ENCODE measurements at places on chromosomes 3 and 15.

- no peak for DNase-seq
Measured at GRCh38 chr3:58325525-58325992, 7.1 kb upstream of the PXK start.

DNA sequence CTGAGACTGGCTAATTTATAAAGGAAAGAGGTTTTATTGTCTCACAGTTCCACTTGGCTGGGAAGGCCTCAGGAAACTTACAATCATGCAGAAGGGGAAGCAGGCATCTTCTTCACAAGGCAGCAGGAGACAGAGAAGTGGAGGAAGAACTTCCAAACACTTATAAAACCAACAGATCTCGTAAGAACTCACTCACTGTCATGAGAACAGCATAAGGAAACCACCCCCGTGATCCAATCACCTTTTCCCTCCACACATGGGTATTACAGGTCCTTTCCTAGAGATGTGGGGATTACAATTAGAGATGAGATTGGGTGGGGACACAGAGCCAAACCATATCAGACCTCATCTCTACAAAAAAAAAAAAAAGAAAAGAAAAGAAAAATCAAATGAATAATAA is 25.7 kb downstream of the CGGBP1 start:
- no peak for DNase-seq

GRCh38 chr15:47184003-47184907 is 533.0 kb upstream of the SEMA6D start:
- DNase-seq, result no peak

DNA sequence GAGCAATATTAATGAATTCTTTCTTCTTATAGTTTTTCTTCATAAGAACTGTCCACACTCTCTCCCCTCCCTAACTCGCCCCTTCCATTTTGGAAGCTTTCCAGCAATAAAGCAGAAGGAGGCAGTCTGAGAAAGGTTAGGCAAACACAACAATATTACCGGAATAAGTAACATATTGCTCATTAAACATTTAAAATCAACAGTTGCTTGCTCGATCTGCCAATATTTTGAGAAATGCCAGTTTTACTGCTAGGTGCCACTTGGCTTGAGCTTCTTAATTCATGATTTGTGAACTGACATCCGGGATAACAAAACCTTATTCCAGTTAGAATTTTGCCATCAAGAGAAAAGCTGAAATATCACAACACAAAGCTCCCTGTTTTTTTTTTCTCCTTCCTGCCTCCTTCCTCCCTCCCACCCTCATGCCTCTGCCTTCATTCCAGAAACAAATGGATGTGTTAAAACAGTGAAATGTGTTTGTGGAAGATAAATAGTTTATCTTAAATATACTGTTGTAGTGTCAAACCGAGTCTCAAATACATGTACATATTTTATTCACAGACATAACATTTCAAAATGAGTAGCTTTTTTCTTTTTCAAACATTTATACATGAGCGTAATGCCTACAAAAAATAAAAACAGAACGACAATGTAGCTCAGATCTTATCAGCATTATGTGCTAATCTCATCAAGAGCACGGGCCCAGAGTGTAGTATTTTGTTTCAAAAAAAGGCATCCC is 253.7 kb downstream of the GAP43 start:
- DNase-seq, result no peak

GRCh38 chr3:37135561-37135960 is 38.8 kb downstream of the LRRFIP2 start:
- DNase-seq, result no peak

DNA sequence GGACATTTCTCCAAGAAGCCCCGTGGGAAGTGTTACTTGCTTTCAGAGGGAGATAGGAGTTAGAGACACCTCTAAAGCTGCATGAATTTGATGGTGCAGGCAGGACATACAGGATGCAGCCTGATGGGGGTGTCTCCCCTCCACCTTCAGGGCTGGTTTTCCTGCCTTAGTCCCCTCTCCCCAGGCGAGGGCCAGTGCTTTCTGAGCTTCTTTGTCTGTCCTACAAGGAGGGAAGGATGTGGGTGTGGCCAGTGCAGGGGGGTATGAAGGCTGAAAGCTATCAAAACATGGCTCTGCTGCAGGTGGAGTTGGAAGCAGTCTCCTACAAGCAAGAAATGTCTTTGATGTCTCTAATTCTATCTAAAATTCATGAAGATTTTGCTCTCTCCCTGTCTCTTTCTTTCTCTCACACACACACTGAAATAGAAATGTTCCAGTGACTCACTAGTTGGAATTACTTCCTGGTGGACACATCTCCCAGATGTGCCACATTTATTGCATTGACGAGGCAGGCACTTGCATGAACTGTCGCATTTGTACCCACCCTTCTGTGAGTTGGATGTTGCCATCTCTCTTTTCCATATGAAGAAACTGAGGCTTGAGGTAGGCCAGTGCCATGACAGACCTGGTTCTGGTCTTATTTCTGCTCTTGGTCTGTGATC is 13.9 kb upstream of the PODXL2 start:
- DNase-seq, result no peak

GRCh38 chr3:146160964-146161662 is at the start of gene PLOD2:
Gene PLOD2 (minus strand): TSS chr3:146161184. CDS start chr3:146160989, 195 bp downstream.
- no peak for DNase-seq

DNA sequence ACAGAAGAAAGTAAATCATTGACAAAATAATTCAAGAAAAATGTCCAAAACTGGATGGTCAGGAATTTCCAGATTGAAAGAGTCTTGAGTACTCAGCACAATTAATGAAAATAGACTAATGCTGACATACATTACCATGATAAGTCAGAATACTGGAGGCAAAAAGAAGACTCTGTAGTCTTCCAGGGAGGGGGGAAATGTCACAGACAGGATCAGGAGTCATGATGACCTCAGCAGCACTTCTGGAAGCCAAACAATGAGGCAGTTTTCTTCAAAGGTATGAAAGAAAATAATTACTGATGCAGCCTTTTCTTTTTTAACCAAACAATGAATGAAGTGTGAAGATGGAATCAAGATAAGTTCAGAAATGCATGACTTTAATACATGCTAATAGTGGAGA is 30.1 kb upstream of the SLC22A13 start:
- DNase-seq, result no peak

Measured in forelimb muscle (tissue), 1 donor.